Activated CD4-positive, alpha-beta T cell treated with anti-CD3 and anti-CD28 coated beads, Interleukin-2, amount 10 ng/mL, durations not matched to agents 24 days and 14 days (primary cell): ENCODE measurements at places on chromosomes 2 and 18. TPM values are rescaled to one million over a fixed set of nuclear protein-coding genes. Genes with fewer than 3 reads are reported as not detected.

GRCh38 chr2:28420722-28421121, 28.1 kb downstream of the FOSL2 start:
- DNase-seq: no peak

DNA sequence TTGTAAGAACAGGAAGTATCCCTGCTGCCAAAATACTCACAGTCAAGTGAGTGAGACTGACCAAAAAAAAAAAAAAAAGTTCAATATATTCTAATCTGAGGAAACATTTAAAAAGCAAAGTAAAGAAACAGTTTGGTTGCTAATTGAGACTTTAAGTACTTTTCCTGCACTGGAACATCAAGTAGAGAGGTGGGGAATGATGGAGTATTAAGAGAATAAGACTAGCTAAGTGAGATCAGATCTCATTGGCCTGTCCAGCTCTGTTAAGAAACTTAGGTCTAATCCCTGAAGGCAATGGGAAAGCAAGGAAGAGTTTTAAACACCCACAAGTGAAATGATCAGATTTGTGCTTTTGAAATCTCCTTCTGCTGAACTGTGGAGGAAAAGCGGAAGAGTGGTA, 27.8 kb upstream of the MAP4K3 start:
- DNase-seq: no peak

- no peak for DNase-seq
Measured at GRCh38 chr2:175964195-175964594, 37.9 kb downstream of the LNPK start.

- no peak for DNase-seq
Measured at GRCh38 chr2:61662990-61663389, 124.8 kb upstream of the XPO1 start.

- no peak for DNase-seq
Measured at GRCh38 chr2:229780856-229781773, 66.8 kb upstream of the DNER start.

DNA sequence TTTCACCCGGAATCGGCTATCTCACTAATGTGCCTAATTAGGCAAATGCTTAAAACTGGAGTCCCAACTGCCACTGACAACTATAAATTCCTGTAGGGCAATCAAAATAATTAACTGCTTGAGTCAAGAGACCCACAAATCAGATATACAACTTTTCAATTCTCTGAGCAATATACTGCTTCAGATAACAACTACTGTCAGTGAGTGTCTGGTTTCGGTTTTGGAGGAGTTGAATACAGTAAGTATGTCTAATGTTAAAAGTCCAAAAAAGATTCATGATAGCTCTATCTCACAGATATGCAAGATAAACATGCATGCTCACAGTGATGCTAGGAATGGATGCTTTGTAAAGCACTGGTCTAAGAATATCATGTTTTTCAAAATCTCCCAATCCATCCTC, 283.3 kb downstream of the NRXN1 start:
- DNase-seq: no peak

- DNase-seq: no peak
Measured at GRCh38 chr2:182592691-182593393, 123.2 kb upstream of the DNAJC10 start.

- DNase-seq: no peak
Measured at GRCh38 chr2:3656762-3657721, 958 bp upstream of the ALLC start.

DNA sequence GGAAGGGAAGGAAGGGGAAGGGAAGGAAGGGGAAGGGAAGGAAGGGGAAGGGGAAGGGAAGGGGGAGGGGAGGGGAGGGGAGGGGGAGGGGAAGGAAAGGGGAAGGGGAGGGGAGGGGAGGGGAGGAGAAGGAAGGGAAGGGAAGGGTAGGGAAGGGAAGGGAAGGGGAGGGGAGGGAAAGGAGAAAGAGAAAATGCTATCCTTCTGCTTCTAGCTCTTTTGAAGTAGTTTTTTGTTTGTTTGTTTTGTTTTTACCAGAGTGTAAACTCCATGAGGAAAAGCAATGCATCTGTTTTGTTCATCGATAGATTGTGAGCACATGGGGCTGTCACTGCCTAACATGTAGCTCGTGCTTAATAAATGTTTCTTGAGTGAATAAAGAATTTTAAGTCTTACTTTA, 1592.7 kb upstream of the ACVR2A start:
- DNase-seq: no peak

Gene TLX2
- total RNA-seq: 0.54 and 0.70 TPM in 2 replicates

Gene PLEK
- total RNA-seq: 0.26 and 0.62 TPM in 2 replicates

Gene SELENOI
- 63.7 and 68.8 TPM in 2 replicates for total RNA-seq

Gene TSPYL6
- not detected in 2 replicates for total RNA-seq
